ENCODE measurements at places on chromosomes 3 and 15.
A peak's percentile ranks its signal among the peaks of the same experiment; 100 is the strongest.

DNA sequence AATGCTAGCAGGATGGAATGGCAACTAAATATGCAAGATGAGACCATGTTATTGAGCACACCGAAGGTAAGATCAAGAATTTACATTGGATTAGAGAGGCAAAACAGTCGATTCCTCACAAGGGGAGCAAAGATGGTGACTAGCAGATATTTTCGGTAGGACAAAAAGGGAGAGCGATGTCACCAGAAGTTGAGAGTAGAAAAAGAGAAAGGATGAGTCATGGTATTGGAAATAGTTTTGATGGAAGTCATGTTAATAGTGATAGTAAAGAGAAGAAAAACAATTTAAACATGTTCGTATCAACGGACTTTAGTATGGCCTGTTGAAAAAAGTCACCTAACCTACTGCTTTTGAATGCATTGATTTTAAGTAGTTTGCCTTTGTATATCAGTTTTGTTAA is 55.0 kb downstream of the UBE2E2 start:
- DNase-seq: peak; percentile 35

GRCh38 chr15:51499379-51499976 is 123.1 kb downstream of the DMXL2 start:
- peak; percentile 35 for DNase-seq

DNA sequence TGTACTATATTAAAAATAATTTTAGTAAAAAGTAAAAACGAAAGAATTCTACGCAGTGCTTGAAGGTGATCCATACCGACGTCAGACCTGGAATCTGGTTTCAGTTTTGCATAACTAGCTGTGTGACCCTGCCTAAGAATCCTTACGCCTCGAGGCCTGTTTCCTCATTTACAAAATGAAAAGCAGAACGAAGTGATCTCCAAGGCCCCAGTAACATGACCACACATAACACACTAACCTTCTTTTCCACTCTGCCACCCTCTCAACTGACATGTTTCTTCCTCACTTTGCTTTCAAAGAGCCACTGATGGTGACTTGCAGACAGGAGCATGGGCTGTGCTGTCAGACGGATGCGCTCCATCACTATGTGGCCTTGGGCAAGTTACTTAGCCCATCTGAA is 4.8 kb downstream of the MESD start:
- no peak for DNase-seq

GRCh38 chr15:50146632-50147031 is 27.6 kb upstream of the ATP8B4 start:
- no peak for DNase-seq

DNA sequence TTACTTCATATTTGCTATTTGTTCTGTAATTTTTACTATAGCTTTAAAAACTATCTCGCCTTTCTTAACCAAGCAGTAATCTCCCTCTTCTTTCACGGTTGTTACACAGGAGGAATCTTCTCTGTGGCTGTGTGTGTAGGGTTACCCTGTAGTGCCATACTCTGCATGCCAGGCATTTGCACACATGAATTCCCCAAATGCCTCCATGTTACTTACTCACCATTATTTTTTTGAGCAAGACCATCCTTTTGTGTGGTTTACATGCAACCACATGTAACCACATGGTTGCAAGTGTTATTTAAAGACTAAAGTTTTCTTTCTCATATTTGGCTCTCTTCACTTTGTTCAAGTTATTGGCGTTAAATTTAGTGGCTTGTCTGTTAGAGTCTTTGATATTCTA is 45.5 kb downstream of the HPS3 start:
- DNase-seq: no peak

GRCh38 chr3:194225988-194226663 is 90.2 kb downstream of the HES1 start:
- no peak for DNase-seq

GRCh38 chr3:43641306-43642114 is 19.7 kb upstream of the ANO10 start:
- no peak for DNase-seq

- no peak for DNase-seq
These were observed 258.1 kb downstream of the ERC2 start for GRCh38 chr3:56209982-56210751.

- DNase-seq: no peak
These were observed 25.3 kb downstream of the CCR9 start for GRCh38 chr3:45911511-45912226.

GRCh38 chr15:82944821-82945220 is 7.7 kb downstream of the HOMER2 start:
- no peak for DNase-seq

GRCh38 chr15:66931768-66932633 is 133.4 kb upstream of the SMAD3 start:
- DNase-seq: peak; percentile 69

DNA sequence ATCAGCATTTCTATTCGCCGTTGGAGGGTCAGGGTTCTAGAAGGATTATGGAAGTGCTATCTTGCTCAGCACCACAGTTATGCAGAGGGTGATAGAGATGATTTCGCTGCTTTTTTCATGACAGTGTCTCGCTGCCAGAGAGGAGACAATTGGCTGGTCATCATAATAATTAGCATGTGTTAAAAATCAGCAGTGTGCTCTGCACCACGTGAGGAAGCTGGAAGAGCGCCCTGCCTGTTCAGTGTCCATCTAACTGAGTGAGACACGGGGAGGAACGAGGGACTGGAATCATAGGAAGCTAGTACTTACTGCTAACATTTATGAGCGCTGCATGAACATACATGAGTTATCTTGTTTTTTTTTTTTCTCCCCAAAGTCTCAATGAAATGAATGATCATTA is 116.2 kb upstream of the PLAAT1 start:
- no peak for DNase-seq

DNA sequence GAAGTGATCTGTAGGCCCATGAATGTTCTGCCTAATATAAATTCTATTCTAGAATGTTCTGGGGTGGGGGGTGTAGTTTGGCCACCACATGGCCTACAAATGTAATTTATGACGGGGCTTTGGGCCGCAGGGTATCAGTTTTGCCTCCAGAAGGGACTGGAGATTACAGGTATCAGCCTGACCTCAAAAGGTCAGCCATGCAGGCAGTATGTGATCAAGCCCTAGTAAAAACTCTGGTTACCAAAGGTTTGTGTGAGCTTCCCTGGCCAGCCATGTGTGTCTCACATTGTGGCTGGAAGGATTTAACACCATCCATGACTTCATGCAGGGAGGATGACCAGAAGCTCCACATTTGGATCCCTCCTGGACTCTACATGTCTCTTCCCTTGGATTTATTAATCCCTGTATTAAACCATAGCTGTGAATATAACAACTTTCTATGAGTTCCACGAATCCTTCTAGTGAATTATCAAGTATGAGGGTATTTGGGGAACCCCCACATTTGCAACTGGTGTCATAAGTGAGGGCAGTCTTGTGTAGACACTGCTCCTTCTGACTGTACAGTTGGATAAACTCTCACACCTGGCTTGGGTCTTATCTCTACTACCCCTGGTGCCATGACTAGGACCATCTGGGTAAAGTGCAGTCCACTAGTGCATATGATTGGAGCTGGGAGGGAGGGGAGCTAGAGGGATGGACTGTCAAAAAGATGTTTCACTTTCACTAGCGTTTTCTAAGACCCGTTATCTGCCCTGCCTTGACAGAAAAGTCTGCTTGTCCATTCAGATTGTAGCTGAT is 50.0 kb upstream of the RFX7 start:
- no peak for DNase-seq

- DNase-seq: no peak
These were observed 643.2 kb downstream of the SQOR start for GRCh38 chr15:46278062-46278461.

GRCh38 chr3:195802795-195803194 is 8.9 kb downstream of the MUC4 start:
- DNase-seq: no peak

- peak; percentile 64 for DNase-seq
These were observed 32.5 kb downstream of the PARP15 start for GRCh38 chr3:122609798-122610559.

GRCh38 chr15:85142312-85142711 is 160.7 kb downstream of the PDE8A start:
- peak; percentile 56 for DNase-seq

DNA sequence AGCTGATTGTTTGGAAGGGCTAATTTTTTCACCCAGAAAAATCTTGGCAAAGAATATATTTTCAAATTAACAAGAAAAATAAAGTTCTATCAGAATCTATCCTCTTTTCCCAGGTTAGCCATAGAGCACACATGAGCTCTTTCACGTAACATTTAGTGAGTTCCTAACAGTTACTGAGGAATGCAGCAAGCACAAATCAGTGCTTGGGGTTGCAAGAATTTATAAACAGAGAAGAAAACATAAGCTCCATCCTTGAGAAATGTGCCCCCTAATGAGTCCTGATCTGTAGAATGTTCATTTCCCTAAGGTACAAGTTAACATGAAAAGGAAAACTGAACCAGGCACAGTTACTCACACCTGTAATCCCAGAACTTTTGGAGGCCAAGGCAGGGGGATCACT is 13.9 kb downstream of the EOGT start:
- DNase-seq: no peak

GRCh38 chr15:48802257-48802656 is 8.6 kb downstream of the CEP152 start:
- DNase-seq: no peak

DNA sequence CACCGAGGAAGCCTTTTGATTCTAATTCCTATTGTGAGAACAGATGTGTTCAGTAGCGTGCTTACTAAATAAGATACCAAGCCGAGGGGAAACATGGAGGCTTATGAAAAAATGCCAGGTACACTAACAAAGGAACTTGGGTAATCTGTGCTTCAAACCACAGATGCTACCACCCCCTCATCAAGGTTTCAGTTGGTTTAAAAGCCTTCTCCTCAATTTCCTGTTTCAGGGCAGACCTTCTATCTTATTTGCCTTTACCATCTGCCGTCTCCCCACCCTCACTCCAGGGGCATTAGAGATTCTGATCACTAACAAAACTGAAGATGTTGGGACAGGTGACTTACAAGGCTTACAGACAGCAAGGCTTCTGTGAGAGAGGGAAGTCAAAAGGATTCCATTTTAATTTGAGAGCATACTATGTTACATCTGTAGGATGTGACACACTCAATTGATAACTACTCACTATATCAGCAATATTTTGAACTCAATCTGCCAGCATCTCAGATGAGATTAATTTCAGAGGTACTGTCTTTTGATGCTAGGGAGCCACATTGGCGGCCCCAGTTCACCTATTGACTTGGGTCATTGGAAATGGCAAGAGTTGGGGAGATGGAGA is 60.6 kb upstream of the PLCL2 start:
- no peak for DNase-seq

GRCh38 chr3:11367143-11367693 is 95.0 kb downstream of the ATG7 start:
- no peak for DNase-seq

- DNase-seq: no peak
These were observed 4.5 kb downstream of the MELTF start for GRCh38 chr3:197024881-197025735.

GRCh38 chr15:38438031-38438986 is 15.6 kb upstream of the FAM98B start:
- DNase-seq: no peak

DNA sequence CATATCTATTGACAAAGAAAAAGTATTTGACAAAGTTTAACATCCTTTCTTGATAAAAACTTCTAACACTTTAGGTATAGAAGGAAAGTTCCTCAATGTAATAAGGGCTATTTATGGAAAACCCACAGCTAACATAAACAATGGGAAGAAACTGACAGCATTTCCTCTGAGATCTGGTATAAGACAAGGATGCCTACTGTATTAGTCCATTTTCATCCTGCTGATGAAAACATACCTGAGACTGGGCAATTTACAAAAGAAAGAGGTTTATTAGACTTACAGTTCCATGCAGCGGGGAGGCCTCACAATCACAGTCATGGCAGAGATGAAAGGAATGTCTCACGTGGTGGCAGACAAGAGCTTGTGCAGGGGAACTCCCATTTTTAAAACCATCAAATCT is 17.8 kb upstream of the CLDN1 start:
- no peak for DNase-seq

- DNase-seq: no peak
These were observed 46.1 kb downstream of the WHAMM start for GRCh38 chr15:82855286-82856100.

GRCh38 chr3:132542577-132542976 is 54.5 kb upstream of the ACKR4 start:
- no peak for DNase-seq

- DNase-seq: no peak
These were observed 10.9 kb upstream of the BCL2A1 start for GRCh38 chr15:79981831-79982455.

DNA sequence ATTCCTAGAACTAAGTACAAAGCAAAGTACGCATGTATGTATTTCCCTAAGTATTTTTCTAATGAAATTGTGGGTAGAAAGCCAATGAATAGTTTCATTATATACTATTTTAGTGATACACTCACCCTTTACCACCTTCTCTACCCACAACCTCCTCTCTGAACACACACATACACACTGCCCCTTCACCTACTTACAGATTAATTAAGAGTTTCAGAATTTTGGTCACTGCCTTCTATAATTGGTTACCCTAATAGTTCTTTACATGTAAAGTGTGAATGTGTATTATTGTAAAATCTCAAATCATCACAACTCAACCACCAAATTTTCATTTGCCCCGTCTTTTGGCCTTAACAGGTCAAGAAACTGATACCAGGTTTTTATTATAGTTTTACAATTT is 7.2 kb downstream of the PFN2 start:
- DNase-seq: no peak

- DNase-seq: no peak
These were observed 45.3 kb downstream of the TOP2B start for GRCh38 chr3:25619382-25619781.

GRCh38 chr3:172249039-172249438 is 199.2 kb downstream of the GHSR start:
- DNase-seq: peak; percentile 56

GRCh38 chr15:85854345-85855097 is 59.8 kb upstream of the KLHL25 start:
- DNase-seq: peak; percentile 57

DNA sequence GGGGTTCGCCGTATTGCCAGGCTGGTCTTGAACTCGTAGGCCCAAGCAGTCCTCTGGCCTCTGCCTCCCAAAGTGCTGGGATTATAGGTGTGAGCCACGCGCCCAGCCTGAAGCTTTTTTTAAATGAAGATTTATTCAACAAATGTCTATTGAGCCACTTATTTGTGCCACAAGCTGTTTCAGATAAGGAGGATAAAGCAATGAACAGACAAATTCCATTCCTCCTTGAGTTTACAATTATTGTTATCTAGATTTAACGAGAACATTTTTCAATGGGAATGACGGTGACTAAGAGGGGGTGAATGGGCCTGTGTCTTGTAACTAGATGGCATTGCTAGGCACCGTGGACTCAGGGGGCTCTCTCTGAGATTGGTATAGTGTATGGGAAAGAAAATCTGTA is 10.2 kb downstream of the PPARG start:
- no peak for DNase-seq

Measured in brain microvascular endothelial cell (primary cell).